ENCODE measurements at places on chromosomes 2 and 18. TPM values are rescaled to one million over a fixed set of nuclear protein-coding genes. Genes with fewer than 3 reads are reported as not detected.

Gene TSHZ1
- 18.4 TPM for total RNA-seq

Gene NAB1
- 63.3 TPM for total RNA-seq

Gene AMER3
- not detected for total RNA-seq

DNA sequence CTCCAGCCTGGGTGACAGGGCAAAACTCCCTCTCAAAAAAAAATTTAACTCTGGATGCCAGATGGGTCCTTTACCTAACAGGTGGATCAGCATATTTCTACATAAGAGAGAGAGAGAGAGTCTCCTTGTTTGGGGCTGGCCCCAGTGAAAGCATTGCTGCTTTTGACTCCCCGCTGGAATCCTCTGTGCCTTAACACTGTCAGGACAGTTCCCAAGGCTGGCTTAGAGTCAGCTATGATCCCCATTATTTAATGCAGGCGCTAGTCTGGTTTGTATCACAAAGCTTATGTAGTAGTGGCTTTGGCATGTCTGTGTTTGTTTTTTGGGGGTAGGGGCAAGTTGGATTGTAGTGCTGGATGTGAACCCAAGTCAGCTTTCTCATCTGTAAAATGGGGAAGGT is 9.4 kb downstream of the INPP4A start:
- H3K27ac ChIP-seq = no peak overlapping the region
- H3K36me3 ChIP-seq = no peaks in the 10 kb centered on the region
- H3K4me1 ChIP-seq = peaks cover 19% of the 10 kb centered on the region
- no peak for DNase-seq
- H3K4me3 ChIP-seq = no peak overlapping the region
- no peaks in the 10 kb centered on the region for H3K27me3 ChIP-seq

Gene MORN2
- 8.1 TPM for total RNA-seq

- no peaks in the 10 kb centered on the region for H3K27me3 ChIP-seq
- H3K27ac ChIP-seq = no peak overlapping the region
- no peaks in the 10 kb centered on the region for H3K36me3 ChIP-seq
- no peak for DNase-seq
- no peaks in the 10 kb centered on the region for H3K4me1 ChIP-seq
These were observed 397.8 kb upstream of the CHST9 start for GRCh38 chr18:27582760-27583412.

GRCh38 chr2:41828052-41828643 is 219.7 kb upstream of the PKDCC start:
- DNase-seq = no peak
- H3K27me3 ChIP-seq = no peaks in the 10 kb centered on the region
- H3K4me3 ChIP-seq = no peak overlapping the region
- no peaks in the 10 kb centered on the region for H3K4me1 ChIP-seq
- H3K27ac ChIP-seq = no peak overlapping the region

DNA sequence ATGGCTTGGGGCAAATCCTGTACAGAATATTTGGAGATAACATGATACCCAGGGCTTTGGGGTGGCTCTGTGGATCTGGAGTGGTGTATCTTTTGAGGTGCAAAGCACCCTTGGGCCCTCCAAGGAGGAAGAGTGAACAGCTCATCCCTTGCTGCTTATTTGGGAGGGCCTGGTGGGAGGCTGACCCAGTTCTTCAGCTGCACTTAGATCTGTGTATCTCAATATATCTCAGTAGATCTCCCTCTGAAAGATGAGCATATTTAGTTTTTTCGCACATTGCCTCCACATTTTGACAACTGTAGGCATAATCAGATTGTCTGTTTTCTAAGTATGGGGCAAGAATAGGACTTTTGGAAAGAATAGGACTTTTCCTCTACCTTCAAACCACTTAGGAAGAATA is 2.8 kb downstream of the TRIM54 start:
- peaks cover 12% of the 10 kb centered on the region for H3K27me3 ChIP-seq
- H3K36me3 ChIP-seq = no peaks in the 10 kb centered on the region
- H3K27ac ChIP-seq = no peak overlapping the region

DNA sequence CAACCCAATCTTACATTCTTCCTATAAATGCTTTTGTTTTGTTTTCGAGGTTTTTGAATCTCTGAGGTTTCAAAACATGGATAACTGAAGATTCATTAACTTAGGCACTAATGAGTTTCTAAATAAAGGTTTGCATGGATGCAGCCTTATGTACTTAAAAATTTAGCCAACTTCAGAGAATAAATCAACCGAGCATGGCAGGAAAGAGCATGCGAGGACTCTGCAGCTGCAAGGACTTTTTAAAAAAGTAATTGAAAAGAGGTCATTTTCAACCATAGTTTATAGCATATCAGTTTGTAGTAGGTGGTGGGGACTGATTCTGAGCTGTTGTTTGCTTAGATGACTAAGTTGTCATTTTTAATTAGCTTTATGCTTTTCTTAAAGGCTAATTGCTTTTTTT is 567.0 kb upstream of the ZEB2 start:
- no peaks in the 10 kb centered on the region for H3K36me3 ChIP-seq
- H3K27me3 ChIP-seq = no peaks in the 10 kb centered on the region
- no peak overlapping the region for H3K4me3 ChIP-seq
- no peaks in the 10 kb centered on the region for H3K4me1 ChIP-seq

GRCh38 chr2:74682501-74682900 is 28.5 kb downstream of the SEMA4F start:
- H3K27me3 ChIP-seq = no peaks in the 10 kb centered on the region
- no peak overlapping the region for H3K4me3 ChIP-seq
- peaks cover 63% of the 10 kb centered on the region for H3K36me3 ChIP-seq
- H3K27ac ChIP-seq = no peak overlapping the region

- no peak overlapping the region for H3K4me3 ChIP-seq
- H3K36me3 ChIP-seq = peaks cover 6% of the 10 kb centered on the region
- peak overlapping the region; percentile 80 for H3K27ac ChIP-seq
- no peaks in the 10 kb centered on the region for H3K27me3 ChIP-seq
These were observed 1.8 kb downstream of the TGFBRAP1 start for GRCh38 chr2:105327690-105328089.

DNA sequence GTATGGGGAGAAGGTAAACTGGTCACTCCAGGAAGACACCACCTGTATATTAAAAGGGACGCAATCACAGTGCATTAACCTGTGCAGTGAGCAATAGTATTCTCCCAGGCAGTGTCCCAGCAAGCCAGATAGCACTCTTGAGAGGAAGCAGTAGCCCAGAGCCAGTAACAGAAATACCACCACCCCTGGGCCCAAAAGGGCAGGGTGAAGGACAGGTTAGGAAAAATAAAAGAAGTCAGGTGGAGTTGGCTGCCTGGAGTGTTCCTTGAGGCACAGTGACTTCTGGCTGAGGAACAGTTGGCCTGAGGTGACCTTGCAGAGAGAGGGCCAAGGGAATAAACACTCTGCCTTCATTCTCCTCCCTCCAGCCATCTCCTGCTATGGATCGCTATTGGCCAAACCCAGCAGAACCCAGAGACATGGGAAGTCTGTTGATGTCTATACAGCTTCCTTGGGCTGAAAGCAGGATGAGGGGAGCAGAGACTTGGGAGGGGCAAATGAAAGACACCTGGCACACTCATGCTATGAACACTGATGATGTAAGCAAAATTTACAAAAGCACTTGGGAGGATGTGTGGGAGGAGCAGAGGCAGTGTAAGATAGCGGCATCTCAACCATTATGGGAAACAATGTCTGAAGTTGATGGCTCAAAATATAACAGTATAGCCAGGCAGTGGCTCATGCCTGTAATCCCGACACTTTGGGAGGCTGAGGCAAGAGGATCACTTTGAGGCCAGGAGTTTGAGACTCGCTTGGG is 7.5 kb downstream of the C18orf32 start:
- no peaks in the 10 kb centered on the region for H3K4me1 ChIP-seq
- no peaks in the 10 kb centered on the region for H3K27me3 ChIP-seq
- H3K4me3 ChIP-seq = no peak overlapping the region
- H3K27ac ChIP-seq = no peak overlapping the region

DNA sequence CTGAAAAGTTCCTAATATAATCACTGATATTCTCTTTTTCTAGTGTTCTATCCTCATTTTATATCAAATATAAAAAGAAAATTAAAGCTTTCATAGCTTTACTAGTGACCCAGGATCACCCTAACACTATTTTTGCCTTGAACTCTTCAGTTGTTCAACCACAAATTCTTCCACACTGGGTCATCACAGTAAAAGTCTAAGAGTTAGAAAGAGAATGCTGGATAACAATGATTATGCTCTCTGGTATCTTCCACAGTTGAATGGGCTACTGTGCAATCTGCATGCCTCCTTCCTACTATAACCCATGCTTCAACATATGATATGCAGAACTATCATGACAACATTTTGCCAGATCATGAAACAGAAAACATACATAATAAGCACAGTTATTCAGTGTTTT is 32.3 kb downstream of the CHN1 start:
- DNase-seq = no peak
- H3K27ac ChIP-seq = no peak overlapping the region
- H3K27me3 ChIP-seq = no peaks in the 10 kb centered on the region
- H3K4me1 ChIP-seq = peaks cover 16% of the 10 kb centered on the region

Gene SULT1C2
- total RNA-seq = 1.3 TPM

GRCh38 chr2:199982126-199982843 is 26.9 kb downstream of the MAIP1 start:
- H3K4me3 ChIP-seq = no peak overlapping the region
- DNase-seq = no peak
- H3K4me1 ChIP-seq = no peaks in the 10 kb centered on the region
- H3K27ac ChIP-seq = no peak overlapping the region

GRCh38 chr2:5040571-5040970 is 651.6 kb upstream of the SOX11 start:
- no peak overlapping the region for H3K4me3 ChIP-seq
- no peak overlapping the region for H3K27ac ChIP-seq
- DNase-seq = no peak
- H3K27me3 ChIP-seq = no peaks in the 10 kb centered on the region

DNA sequence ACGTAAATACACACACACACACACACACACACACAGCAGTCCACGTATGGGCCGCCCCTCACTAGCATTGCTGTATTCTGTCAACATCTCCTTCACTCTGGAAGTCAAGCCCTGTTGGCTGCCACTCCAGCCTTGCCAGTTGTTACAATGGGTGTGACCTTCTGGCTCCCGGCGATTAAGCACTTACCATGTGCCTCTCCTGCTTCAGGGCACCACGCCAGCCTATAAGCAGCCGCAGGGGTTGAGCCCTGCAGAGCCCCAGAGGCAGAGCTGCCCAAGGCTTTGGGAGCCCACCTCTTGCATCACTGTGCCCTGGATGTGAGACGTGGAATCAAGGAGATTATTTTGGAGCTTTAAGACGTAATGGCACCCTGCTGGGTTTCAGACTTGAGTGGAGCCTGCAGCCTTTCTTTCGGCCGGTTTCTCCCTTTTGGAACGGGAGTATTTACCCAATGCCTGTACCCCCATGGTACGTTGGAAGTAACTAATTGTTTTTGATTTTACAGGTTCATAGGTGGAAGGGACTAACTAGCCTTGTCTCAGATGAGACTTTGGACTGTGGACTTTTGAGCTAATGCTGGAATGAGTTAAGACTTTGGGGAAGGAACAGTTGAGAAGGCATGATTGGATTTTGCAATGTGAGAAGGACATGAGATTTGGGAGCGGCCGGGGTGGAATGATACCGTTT is 54.5 kb upstream of the ROCK2 start:
- no peaks in the 10 kb centered on the region for H3K36me3 ChIP-seq
- DNase-seq = no peak
- no peak overlapping the region for H3K4me3 ChIP-seq
- H3K4me1 ChIP-seq = peaks cover 3% of the 10 kb centered on the region
- no peaks in the 10 kb centered on the region for H3K27me3 ChIP-seq

- H3K4me3 ChIP-seq = no peak overlapping the region
- peak overlapping the region; percentile 28 for H3K27ac ChIP-seq
- H3K4me1 ChIP-seq = no peaks in the 10 kb centered on the region
- H3K36me3 ChIP-seq = no peaks in the 10 kb centered on the region
- DNase-seq = no peak
These were observed 173.1 kb downstream of the UXS1 start for GRCh38 chr2:106020821-106021661.

Gene PLGLB1
- not detected for total RNA-seq

- H3K27ac ChIP-seq = no peak overlapping the region
- no peaks in the 10 kb centered on the region for H3K27me3 ChIP-seq
- peaks cover 6% of the 10 kb centered on the region for H3K4me1 ChIP-seq
- H3K36me3 ChIP-seq = no peaks in the 10 kb centered on the region
- H3K4me3 ChIP-seq = no peak overlapping the region
These were observed 330.3 kb upstream of the FIGN start for GRCh38 chr2:164066095-164066494.

DNA sequence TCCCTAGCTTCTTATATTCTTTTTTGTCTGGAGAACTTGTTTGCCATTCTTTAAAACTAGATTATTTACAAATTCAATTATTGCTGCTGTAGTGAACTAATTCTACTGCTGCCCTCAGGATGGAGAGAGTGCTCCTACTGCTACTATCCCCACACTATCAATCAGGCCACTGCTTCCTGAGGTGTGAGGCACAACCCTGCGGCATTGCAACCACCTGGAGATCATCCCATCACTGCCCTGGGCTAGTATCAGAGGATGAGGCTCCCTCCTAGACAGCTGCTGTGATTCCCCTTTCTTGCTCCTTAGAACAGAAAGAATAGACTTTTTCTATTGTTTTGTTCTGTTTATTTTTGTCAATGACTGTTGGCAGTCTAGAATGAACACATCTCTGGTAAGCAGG is 146.6 kb downstream of the CDH19 start:
- H3K36me3 ChIP-seq = no peaks in the 10 kb centered on the region
- no peak overlapping the region for H3K4me3 ChIP-seq
- H3K4me1 ChIP-seq = no peaks in the 10 kb centered on the region
- DNase-seq = no peak
- no peaks in the 10 kb centered on the region for H3K27me3 ChIP-seq

DNA sequence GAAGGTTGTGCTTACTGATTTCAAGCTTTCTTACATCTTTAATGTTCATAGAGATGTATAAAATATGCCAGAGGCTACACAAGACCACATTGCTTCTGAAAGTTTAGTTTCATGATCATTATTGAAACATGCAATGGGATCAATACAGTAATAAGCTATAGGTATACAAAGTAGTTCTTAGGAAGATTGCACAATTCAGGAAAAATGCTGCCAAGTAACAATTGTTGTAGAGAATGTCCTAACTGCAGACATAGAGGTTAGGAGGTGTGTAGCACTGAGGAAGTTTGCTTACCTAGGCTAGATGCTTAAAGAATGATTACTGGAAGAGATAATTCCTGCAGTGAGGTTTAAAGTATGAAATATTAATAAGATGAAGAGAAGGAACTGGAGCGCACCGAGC is 259.5 kb upstream of the CYRIA start:
- no peak for DNase-seq
- no peaks in the 10 kb centered on the region for H3K36me3 ChIP-seq
- H3K27me3 ChIP-seq = no peaks in the 10 kb centered on the region
- no peaks in the 10 kb centered on the region for H3K4me1 ChIP-seq
- H3K27ac ChIP-seq = no peak overlapping the region

Gene LHCGR
- total RNA-seq = 10.5 TPM

Gene FKBP1B
- total RNA-seq = 9.6 TPM

Gene PTMA
- total RNA-seq = 1,472 TPM

DNA sequence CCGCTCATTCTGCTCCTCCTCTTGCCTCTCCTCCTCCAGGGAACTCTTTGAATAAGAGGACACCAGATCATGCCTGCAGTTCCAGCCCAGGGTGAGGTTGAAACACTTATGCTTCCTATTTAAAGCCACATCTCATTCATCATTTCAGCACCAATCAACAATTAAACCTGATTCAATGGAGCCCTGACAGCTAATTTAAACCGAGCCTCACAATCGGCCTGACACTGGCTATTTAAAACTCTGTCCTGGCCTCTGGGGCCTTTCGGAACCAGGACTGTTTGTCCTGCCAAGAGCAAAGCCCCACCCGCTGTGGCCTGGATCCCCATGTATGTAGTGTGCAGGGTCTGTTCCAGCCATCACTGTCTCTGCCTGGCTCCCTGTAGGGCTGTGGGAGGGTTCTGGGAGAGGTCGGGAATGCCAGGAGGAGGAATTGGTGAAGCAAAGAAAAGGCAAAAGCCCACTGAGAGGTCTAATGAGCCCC is 97.4 kb downstream of the MCFD2 start:
- H3K27ac ChIP-seq = peak overlapping the region; percentile 50
- peak; percentile 79 for DNase-seq
- no peaks in the 10 kb centered on the region for H3K4me1 ChIP-seq
- no peak overlapping the region for H3K4me3 ChIP-seq
- no peaks in the 10 kb centered on the region for H3K36me3 ChIP-seq

Gene CD226
- 0.39 TPM for total RNA-seq

All from tibial nerve (tissue), 4 donors.